ENCODE measurements at places on chromosomes 2 and 18. TPM values are rescaled to one million over a fixed set of nuclear protein-coding genes. Genes with fewer than 3 reads are reported as not detected.
A peak's percentile ranks its signal among the peaks of the same experiment; 100 is the strongest.

DNA sequence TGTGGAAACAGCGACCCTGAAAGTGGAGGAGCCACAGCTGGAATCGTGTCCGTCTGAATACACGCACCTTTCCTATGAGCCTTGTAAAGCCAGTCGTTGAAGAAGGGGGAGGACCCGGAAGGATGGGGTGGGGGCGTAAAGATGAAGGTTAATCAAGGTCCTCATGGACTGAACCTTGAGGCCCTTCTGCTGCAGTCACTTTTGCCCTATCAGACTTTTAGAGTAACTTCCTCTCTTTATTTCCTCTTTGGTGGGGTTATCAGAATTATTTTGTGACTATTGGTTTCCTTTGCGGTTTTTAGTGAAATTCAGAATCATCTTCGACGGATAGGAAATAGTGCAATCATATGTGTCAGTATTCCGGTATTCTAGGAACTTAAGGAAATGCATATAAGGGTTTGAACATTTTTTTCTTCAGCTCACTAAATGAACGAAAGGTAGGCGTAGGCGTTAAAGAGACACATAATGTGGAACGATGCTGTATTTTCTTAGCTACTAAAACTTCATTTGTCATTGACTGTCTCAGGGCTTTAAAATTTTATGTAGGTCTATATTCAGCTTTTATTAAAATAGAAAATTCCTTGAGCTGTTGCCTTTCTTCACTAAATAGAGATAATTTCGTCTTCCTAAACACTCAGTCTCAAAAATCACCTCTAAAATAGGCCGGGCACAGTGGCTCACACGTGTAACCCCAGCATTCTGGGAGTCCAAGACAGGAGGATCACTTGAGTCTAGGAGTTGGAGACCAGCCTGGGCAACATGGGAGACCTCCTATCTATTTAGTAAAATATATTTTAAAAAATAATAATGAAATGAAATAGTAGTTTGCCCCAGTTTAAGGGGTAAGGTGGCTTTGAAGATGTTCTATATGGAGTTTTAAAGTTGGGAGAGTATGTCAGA lies 1.4 kb upstream of the YES1 start:
- DNase-seq: no peak

DNA sequence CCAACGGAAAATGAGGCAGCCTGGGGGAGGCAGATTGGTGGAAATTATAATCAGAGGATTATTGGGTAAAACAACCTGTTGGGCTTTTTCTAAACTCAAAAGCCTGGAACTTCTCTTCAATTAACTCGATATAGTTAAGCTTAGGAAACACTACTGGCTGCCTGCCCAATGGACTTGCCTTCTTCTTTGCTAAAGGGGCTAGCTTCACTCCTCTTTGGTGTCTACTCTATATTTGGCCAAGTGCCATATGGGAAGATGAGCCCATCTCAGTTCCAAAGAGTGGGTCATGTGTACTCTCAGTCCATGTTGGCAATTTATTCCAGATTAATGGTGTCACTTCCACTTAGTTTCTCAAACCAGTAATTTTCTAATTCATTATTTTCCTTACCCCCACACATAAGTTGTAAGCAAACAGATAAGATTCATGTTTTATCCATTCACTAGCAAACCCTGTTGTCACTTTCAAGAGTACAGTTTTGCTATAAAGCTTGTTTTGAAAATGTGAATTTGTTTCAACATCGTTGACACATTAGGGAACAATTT lies 34.3 kb downstream of the DARS1 start:
- DNase-seq: no peak

The LHCGR gene
- total RNA-seq: not detected

DNA sequence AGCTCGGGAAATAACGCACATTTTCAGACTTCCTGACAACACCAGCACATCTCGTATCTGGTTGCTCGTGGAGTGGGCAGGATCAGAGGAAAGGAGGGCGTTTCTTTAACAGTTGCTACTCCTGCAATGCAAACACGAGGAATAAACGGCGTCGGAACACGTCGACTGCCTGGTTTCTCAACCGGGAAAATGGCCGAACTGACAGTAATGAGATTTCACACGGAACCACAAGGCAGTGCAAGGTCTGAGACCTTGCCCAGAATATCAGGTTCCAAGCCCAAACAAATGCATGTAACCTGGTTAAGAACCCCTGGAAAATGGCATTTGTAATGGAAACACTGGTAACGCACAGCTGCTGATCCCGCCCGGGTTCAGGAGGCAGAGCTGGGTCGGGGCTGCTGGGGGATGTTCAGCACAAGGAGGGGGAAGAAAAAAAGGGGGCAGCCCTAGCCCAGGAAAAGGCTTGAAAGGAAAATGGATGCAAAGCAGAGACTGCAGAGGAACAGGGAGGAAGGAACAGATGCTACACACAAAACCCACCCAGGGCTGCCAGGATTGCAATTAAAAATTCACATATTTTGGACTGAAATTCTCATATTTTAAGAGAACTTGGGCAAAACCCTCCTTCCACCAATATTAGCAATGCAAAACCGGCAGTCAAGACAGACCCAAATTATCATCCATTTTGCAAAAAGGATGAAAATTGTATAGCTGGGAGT lies 61.6 kb upstream of the KLHL29 start:
- DNase-seq: no peak

GRCh38 chr18:47150824-47151366 lies 595 bp upstream of the HDHD2 start:
- DNase-seq: no peak

DNA sequence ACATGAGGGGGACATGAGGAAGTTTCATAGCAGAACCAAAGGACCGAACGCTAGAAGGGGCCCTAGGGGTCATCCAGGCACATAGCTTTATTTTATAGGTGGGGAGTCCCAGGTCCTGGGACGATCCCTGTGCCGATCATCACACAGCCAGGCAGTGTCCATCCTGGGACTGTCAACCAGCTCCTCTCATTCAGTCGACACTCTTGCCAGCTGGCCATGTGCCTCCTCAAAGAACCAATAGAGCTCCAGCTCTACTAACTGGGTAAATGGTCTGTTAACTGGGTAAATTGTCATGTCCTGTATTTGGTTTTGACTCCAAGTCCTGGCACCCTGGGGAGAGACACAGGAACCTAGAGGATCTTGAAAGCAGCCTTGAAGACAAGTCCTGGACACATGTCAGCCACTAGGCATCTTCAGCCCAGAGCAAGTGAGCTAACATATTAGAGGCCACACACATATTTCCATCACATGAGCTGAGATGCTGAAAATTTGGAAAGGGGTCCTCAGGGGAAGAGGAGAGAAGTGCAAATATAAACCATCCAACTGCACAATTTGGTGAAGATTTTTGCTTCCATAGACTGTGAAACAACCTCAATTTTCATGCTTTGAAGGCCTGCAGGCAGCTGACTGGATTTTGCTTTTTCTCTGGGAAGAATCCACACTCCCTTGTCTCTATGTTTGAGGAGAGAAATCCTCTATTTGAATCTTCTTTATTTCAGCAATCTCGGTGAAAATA lies 361.1 kb upstream of the SLC14A2 start:
- no peak for DNase-seq

The ANKAR gene
- 2.1 TPM for total RNA-seq

- peak; percentile 67 for DNase-seq
Measured at GRCh38 chr2:179218848-179219594, 45.6 kb downstream of the SESTD1 start.

GRCh38 chr2:231714639-231715498 lies 6.5 kb downstream of the PTMA start:
- DNase-seq: no peak

The EFHD1 gene
- total RNA-seq: 3.6 TPM

The CYS1 gene
- total RNA-seq: 0.24 TPM

The SLC16A14 gene
- not detected for total RNA-seq

The EFR3B gene
- total RNA-seq: 0.48 TPM

- no peak for DNase-seq
Measured at GRCh38 chr2:174580951-174581350, 16.7 kb downstream of the WIPF1 start.

- peak; percentile 97 for DNase-seq
Measured at GRCh38 chr18:48997985-48998831, 47.4 kb upstream of the SMAD7 start.

The CCNYL1 gene
- 14.4 TPM for total RNA-seq

- no peak for DNase-seq
Measured at GRCh38 chr2:173446722-173447121, 92.0 kb downstream of the CDCA7 start.

The SERPINB4 gene
- total RNA-seq: not detected

The ACSL3 gene
- total RNA-seq: 64.5 TPM

The TUBA3E gene
- not detected for total RNA-seq

GRCh38 chr2:189498205-189498604 lies 56.9 kb downstream of the WDR75 start:
- DNase-seq: no peak

The NDC80 gene
- 12.7 TPM for total RNA-seq

DNA sequence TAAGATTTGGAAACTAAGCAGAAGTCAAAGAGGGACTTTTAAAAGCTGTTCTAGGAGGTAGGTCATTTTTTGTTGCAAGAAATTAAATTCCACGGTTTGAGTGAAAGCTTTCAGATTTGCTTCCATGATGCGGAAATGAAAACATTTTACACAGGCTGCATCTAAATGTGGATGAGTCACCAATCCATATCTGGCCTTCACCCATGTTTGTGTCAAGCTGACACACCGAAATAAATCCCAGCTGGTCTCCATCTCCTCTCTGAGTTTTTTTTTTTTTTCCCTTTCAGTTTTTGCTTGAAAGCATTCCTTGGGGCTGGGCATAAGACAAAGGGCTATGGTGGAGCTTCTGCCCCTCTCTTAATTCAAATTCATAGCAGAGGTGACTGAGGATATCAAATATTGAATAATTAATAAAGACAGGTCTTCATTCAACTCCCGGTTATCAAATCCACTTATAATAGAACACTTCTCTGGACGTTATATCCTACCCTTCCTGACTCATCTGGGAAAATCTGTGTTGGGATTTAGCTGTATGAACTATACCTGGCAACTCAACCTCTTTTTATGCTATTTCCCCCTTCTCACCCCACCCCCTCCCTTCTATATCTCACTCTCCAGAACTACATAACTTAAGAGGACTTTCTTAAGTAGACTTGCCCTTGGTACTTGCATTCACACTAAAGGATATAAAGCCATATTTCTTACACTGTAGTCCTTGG lies 558.3 kb upstream of the GCFC2 start:
- DNase-seq: no peak

- no peak for DNase-seq
Measured at GRCh38 chr18:55633032-55633431, 45.0 kb upstream of the TCF4 start.

The NOL4 gene
- not detected for total RNA-seq

- DNase-seq: no peak
Measured at GRCh38 chr2:25777077-25777476, 101.2 kb downstream of the ASXL2 start.

DNA sequence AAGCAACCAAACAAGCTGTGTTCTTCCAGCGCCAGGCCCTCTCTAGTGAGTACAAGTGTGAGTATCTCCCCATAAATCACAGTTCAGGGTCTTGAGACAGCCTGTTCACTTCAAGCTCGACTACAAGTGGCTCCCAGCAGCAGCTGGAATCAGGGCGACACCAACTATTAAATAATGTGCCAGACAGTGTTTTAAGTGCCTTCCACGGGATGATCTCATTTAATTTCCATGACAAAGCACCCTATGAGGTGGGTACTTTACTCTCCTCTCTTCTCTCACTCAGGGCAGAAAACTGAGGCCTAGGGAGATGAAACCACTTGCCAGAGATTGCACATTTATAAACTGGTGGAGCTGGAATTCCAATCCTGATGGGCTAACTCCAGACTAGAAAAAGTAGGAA lies 2.6 kb upstream of the FAM136A start:
- DNase-seq: no peak

GRCh38 chr2:130760754-130761751 lies 5.7 kb downstream of the AMER3 start:
- DNase-seq: no peak

The APOB gene
- not detected for total RNA-seq

The SOCS6 gene
- 26.8 TPM for total RNA-seq

DNA sequence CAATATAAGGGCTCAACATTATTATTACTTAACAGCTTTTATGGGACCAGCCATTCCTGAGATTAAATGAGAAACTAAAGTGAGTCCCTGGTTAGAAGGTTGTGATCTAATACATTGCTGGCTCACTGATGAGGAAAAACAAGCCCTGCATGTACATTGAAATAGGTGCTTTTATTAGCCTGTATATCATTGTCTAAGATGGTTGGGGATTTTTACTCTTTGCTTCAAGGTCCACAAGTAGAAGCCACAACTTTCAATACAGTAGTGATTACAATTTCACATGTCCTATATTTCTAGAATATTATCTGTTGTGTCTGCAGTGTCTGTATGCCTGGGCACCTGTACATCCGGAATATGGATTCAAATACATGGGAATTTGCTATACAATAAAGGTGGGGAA lies 104.1 kb upstream of the FZD5 start:
- no peak for DNase-seq

DNA sequence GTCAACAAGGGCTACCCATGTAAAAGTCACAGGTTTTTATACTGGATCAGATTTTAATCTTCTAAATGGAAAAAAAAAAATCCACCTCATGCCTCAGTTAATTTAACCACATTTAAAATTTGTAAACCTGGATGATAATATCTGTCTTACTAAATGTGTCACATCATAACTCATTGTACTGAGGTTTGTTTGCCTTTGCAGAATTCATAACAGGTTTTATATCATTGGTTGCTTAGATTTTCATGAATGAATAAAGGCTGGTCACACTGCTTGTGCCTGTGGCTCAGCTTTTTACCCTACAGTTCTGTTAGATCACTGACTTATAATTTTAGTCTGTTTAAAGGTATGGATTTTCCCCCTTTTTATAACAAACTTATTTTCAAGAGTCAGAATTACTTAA lies 48.9 kb downstream of the PSMD14 start:
- no peak for DNase-seq

- peak; percentile 29 for DNase-seq
Measured at GRCh38 chr2:229133155-229133772, 137.8 kb downstream of the PID1 start.

DNA sequence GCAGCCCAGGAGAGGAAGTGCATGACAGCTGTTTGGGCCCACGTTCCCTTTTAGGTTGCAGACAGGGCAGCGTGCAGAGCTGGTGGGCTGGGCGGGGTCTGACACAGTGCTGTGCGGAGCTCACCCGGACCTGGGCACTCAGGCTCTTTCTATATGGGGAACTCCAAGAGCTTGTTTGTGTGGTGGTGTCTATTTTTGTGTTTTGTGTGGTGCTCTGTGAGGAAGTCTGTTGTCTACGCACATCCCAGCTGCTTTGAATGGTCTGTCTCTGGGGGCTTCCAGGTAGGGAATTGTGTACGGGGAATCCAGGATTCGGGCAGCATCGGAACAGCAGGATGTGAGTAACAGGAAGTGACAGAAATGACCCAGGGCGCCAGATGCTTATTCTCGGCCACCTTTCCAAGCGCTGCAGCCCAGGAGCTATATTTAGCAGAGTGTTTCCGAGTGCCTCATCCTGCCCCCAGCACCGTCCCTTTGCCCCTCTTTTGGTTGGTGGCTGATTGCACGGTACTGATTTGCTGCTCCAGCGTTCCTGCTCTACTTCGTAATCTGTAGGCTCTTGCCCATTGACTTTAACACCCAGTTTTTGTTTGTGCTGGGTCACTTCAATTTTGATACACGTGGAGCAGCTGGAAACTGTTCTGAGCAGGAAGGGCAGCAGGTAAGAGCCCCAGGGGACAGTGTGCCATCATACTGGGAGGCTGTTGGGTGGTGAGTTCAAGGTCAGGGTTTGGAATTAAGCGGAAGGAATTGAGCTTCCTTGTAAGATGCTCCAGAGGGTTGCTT lies 64.7 kb downstream of the DGKD start:
- no peak for DNase-seq

GRCh38 chr2:63692002-63692606 lies 103.3 kb downstream of the MDH1 start:
- DNase-seq: peak; percentile 44
